ENCODE measurements at places on chromosomes 13 and 19.

DNA sequence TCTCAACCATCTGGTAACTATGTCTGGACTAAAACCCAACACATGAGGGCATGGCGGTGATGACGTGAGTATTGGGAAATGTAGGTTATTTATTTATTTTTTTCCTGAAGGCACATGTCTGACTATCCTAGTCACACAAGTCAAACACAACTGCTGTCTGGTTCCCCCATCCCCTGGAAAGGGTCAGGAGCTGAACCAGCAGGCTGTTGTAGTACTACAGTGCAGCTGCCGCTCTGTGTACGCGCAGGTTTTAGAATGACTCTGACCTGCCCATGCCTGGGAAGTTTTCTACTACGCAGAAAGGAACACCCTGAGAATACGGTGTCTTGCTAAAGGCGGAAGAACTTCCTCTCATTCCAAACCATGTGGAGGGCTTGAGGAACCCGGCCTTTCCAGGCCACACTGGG, 1.2 kb downstream of the SLC7A1 start:
- no peak for DNase-seq

- DNase-seq = no peak
Measured at GRCh38 chr19:17240062-17240752, 5.5 kb downstream of the NR2F6 start.

- DNase-seq = no peak
Measured at GRCh38 chr19:58356766-58357480, 3.6 kb upstream of the A1BG start.

- DNase-seq = no peak
Measured at GRCh38 chr13:72208112-72208645, 341.2 kb upstream of the DACH1 start.

DNA sequence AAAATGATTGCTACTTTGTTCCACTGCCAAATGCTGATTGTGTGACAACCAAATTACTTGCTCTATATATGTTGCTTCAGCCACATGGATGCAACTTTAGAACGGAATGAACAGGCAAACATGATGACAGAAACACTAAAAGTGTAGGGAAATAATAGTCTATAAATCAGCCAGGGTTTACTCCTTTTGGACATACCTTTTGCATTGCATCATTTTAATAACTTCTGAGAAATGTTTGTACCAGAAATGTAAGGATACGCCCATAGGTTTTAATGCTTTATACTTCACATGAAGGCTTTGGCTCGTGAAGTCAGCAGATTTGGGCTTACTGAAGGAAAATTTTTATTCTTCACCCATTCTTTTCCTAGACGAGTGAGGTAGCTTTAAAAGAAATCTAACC, 141.0 kb downstream of the POSTN start:
- DNase-seq = no peak

DNA sequence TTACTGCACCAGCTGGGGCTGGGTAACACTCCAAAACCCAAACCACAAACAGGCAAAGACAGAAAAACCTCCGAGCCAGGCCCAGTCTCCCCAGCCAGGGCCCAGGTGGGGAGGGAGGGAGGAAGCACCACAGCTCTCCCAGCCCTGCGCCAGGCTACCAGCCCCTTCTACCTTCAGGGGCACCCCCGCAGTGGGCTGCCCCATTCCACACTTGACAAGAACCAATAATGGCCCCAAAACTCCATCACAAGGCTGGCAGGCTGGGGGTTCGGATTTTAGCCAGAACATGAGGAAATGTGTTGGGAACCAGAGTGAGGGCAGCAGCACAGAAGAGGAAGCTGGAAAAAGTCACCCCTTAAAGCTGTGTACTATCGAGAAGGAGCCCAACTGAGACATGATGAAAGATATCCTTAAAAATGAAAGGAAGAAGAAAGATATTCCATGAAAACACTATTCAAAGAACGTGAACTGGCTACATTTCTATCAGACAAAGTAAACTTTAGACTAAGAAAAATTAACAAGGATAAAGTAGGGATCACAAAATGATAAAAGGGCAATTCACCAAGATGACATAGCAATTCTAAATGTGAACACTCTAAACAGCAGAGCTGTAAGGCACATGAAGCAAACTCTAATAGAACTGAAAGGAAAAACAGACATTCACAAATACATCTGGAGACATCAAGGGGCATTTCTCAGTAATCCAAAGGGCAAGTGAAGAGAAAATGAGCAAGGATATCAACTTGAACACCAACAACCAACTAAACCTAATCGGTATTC, 12.9 kb downstream of the TUBGCP3 start:
- DNase-seq = no peak

DNA sequence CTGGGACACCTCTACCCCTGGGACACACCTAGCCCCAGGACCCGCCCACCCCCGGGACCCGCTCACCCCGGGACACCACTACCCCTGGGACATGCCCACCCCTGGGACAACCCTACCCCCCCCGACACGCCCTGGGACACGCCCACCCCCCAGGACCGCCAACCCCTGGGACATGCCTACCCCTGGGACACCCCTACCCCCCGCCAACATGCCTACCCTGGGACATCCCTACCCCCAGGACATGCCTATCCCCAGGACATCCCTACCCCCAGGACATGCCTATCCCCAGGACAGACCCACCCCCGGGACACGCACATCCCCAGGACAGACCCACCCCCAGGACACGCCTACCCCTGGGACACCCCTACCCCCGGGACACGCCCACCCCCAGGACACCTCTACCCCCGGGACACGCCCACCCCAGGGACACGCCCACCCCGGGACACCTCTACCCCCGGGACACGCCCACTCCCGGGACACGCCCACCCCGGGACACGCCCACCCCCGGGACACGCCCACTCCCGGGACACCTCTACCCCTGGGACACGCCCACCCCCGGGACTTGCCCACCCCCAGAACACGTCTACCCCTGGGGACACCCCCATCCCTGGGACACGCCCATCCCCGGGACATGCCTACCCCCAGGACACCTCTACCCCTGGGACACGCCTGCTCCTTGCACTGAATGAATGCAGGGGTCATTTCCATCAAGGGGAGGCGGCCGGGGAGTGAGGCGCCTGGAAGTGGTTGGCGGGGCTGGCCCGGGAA, 32.3 kb downstream of the ADPRHL1 start:
- DNase-seq = no peak

DNA sequence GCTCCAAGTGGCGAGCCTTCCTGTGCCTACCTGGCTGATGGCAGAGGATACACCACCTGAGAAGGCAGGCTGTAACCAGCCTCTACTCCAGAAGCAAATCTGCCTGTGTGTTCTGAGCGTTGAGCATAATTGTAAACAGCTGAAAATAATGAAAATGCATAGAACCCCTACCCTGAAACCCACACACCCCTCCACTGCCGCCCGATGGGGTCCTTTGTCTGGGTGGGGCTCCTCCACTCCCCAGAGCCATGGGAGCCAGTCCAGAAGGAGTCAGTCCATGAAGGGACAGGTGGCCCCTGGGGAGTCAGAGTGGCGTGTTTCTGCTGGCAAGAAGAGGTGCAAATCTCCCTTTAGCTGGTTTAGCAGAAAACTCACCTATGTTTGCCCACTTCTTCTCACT, 8.0 kb upstream of the SOX1 start:
- peak; percentile 42 for DNase-seq

GRCh38 chr19:53388904-53389303, 6.0 kb upstream of the ZNF765 start:
- no peak for DNase-seq

GRCh38 chr13:111161601-111162600, 46.8 kb downstream of the ARHGEF7 start:
- no peak for DNase-seq

- DNase-seq = no peak
Measured at GRCh38 chr19:30799865-30800755, 427.9 kb downstream of the ZNF536 start.

GRCh38 chr13:77460195-77460594, 75.3 kb upstream of the SCEL start:
- no peak for DNase-seq

- no peak for DNase-seq
Measured at GRCh38 chr13:44244288-44244687, 129.3 kb upstream of the SERP2 start.

Data from vagina (tissue), 2 donors.